ENCODE measurements at places on chromosomes 12 and 14.

DNA sequence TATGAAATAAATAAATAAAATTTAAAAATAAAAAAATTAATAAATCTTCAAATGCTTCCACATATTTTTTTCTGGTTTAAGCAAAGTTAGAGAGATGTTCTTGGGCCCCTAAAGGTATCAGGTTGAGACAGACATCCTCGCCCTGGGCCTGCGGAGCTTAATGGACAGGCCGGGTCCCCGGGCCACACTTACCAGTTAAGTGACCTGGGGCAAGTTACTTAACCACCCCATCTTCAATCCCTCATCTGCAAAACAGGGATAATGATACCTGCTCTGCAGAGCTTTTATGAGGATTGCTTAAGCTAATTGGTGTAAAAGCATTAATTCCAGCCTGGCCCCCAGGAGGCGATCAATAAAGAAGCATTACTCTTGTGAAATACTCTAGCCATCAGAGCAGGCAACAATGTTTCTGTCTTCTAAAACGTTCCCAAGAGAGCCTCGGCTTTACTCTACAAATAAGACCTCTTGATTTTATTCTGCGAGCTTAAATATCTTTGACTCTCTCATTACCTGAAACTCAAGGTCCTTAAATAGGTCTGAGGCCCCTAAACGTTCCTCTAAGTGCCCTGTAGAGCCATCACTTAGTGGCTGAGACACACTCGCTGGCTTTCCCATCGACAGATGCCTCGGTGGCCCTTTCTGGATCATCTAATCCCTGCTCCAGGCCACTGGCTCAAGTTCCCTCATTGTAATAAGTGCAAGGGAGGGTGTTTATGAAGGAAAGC lies 81.1 kb upstream of the DIO3 start:
- DNase-seq = no peak

DNA sequence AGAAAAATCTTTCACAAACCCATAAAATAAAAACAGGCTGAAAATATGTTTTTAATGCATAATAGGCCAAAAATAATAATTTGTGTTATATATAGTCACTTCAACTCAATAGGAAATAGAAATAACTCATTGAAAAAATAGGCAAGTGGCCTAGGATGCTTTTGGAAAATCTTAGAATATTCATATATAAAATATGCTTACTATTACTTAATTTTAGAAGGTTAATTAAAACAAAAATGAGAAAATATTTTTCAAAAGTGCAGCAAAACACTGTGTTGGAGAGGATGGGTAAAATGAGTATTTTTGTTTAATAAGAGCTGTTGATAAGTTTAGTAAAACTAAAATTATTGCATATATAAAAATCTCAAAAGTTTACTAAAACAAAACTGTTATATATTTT lies 308.0 kb upstream of the ATXN7L3B start:
- DNase-seq = no peak

DNA sequence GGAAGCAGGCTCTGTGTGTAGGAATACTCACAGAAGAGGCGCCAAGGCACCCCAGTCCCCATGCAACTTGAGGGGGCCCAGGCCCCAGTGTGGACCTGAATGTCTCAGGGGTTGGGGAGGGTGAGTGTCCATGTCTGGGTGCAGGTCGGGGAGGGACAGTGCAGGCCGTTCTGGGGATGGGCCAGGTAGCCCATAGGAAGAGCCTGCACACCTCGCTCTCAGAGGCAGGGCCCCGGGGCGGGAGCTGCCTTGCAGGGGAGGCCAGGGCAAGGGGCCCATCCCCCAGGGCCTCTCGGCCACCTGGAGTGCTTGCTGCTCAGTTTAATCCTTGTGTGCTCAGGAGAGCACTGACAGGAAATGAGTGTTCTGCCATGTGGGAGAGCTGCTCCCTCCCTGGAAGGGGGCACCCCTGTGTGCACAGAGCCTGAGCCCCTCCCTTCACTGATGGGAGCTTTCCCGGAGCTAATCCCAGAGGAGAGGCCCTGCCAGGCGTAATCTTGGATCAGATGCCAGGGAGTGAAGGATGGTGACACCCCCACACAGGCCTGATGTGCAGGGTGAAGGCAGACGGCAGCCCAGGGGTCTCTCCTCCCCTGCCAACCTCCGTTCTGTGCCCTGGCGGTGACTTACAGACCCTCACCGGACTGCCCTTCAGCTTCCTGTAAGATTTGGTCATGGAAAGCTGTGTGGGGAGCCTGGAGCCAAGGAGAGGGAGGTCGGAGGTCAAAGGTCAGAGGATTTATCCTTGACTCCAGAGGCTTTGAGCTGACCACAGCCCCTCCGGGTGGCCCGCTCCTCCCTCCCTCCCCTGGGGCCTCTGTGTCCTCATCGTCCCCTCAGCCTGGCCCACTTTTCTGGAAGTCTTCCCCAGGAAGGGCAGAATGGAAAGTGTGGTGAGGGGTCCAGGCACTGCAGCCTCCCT lies 24.4 kb upstream of the FBRSL1 start:
- DNase-seq = no peak

DNA sequence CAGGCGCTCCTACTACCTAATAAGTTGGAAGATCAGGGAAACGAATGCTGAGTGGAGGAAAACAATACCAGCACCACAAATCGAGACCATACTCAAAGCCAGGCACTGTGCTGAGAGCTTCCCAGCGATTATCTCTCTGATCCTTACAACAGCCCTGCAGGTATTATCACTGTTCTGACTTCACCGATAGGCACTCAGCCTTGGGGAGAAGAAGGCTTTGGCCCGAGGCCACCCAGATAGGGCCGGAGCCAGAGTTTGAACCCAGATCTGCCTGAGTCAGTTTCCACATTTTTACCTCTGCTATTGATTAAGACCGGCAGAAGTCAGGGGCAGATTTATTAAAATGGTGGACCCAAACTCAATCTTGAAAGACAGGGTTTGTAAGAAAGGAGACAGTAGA lies 4.9 kb downstream of the SVOP start:
- DNase-seq = no peak

DNA sequence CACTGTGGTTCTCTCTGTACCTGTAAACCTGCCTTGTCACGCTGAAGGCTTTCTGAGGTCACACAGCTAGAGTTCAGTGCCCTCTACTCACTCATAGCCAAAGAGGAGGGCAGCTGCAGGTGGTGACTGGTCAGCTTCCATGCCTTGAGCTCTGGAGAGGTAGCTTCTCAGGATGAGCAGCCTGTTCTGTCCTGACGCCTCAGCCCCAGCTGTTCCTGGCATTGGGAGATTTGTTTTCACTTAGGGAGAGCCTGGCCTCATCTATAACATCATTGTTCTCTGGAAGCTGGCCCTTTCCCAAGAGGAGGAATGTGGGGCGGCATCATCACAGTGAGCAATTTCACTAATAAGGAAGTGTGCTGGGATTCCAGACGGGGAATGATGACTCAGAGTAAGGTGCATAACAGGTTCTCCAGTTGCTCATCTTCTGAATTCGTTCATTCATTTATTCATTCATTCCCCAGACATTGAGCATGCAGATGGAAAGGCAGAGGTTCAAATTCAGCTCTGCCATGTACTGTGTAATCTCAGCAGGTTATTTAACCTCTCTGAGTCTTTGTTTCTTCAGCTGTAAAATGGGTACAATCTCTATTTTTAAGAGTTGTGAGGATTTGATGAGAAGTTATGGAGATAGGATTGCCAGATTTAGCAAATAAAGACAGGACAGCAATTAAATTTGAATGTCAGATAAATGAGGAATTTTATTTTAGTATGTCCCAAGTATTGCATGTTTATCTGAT lies 255.8 kb upstream of the CRY1 start:
- DNase-seq = no peak

DNA sequence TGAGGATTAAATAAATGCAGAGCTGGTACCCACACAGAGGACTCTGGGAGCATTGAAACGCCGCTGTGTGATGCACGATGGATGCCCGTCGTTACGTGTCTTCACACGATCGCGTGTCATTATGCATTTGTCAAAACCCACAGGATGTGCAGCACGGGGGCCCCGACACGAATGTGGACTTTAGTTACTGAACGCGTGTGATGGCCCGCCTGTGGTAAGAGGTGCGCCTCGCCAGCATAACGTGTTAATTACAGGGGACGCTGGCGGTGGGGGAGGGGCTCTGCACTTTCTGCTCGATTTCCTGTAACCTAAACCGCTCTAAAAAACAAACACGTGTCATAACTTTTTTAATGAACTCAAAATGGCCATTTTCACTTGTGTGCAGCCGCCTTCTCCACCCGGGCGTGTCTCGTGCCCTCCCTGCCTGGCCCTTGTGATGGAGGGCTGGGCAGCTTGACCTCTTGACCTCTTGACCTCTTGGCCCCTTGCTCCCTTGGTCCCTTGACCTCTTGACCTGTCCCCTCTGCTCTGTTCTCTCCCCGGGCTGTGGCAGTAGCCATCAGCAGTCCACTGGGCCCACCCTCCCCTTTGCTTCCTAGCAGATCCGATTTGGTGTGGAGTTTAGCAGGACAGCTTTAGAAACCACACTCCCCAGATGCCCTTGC lies 33.7 kb upstream of the GALNT9 start:
- DNase-seq = no peak

GRCh38 chr12:73185403-73185802 lies 913.2 kb downstream of the TRHDE start:
- no peak for DNase-seq

DNA sequence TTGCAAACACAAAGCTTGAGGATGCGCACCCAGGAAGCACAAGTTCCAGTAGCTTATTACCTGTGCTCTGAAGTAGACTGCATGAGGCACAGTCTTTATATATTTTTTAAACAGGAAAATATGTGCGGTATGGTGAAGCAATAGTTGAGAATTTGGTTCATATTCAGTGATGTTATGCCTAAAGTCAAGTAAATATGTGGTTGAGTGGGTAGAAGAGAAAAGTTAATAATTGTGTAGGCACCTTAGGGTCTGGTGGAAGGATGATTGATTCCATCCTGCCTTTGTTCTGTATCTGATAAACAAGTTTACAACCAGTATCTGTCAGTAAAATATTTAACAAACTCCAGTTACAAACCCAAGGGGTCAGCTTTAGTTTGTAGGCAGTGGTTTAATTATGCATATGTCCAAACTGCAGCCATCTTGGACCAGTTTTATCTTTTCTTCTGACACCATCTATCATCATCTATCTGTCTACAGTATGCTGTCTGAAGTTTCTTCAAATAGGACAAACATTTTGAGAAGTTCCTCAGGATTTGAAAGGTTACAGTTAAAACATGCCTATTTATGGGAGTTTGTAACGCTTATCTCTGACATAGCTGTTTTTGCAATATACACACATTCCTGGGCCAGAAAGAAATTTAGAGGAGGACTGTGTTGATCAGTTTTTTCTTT lies 10.8 kb downstream of the SINHCAF start:
- no peak for DNase-seq

DNA sequence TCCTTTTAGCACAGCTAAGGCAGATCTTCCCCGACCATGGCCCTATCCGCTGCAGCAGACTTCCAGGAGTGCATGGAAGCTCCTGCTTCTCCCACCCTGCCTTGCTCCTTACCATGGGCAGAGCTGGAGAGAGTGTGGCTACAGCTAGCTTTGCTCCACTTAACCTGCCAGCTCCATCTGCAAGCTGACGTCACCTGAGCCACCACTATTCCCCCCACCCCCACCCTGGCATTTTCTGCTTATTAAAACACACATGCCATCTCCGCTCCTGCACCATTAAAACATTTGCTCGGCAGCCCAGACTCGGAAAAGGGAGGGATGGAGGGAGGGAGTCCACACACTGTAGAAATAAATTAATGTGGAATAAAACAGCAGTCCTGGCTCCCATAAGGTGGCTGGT lies 67.8 kb downstream of the TUNAR start:
- DNase-seq = no peak

DNA sequence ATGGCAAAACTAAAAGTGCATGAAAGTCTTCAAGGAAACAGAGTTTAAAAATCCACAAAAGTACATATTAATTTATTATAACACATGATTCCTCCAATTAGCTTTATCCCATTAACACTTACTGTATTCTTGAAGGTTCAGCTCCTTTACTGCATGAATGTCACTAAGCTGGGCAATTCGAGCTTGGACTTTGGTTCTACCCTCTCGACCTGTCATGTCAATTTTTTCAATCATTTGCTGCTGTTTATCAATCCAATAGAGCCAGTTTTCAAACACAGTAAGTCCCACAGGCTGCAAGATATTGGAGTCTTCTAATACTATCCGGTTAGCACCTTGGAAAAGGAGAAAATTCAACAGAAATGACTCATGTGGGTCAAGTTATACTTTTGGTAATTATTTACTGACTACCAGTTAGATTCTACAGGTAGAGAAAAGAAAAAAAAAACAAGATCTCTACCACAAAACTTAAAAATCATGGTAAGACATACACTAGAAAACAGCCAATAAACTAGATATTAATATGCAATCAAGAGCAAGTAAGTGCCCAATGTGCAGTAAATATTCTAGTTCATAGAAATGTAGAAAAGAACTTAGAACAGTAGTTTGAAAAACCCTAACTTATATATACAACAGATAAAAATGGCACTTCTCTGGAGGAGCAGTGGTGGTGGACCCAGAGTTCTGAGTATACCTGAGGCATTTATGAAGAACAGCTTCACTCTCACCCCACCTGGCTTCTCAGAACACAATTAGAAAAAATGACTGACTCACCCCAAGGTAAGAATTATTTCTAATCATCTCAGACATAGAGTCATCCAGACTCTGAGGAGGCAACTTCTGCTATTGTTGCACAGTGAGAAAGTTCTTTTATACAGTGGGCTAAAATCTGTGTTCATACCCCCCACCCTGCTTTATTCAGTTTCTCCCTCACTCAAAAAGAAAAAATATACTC lies 67.7 kb downstream of the BCL2L14 start:
- no peak for DNase-seq

DNA sequence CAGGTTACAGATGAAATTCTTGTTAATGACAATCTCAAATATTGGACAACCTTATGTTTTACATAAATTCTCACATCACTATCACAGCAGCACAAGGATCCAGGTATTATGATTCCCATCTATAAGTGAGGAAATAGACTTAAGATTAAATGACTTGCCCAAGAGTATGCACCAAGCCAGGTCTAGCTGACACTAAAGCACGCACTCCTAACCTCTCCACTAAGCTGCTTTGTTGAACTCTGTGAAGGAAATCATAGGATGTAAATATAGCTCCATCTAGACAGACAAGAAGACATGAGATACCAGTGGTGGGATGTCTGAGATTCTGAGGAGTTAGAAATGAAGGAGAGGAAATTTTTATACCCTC lies 87.9 kb downstream of the PHLDA1 start:
- DNase-seq = no peak

DNA sequence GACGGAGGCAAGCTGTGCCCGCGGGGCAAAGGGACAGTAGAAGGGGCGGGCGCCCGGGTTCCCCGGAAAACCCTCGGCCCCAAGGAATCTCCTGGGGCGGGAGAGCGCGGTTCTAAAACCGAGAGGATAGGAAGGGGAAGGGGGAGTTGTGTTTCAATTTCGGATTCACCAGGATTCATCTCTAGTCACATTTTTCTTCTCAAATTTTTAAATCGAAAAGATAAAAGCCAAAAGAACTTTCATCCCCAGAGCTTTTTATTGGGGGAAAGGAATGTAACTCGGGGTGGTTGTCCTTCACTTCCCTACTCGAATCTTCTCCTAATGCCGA lies 1.4 kb downstream of the BMP4 start:
- DNase-seq = no peak

- no peak for DNase-seq
Observed at GRCh38 chr14:74405663-74406062, 20.3 kb downstream of the SYNDIG1L start.

Measured in hypothalamus (tissue), 51 donors.